ENCODE measurements at places on chromosomes 5 and 9.

- DNase-seq = no peak
Measured at GRCh38 chr9:6876195-6876894, 118.6 kb downstream of the KDM4C start.

- no peak for DNase-seq
Measured at GRCh38 chr5:128649192-128649591, 111.1 kb upstream of the FBN2 start.

DNA sequence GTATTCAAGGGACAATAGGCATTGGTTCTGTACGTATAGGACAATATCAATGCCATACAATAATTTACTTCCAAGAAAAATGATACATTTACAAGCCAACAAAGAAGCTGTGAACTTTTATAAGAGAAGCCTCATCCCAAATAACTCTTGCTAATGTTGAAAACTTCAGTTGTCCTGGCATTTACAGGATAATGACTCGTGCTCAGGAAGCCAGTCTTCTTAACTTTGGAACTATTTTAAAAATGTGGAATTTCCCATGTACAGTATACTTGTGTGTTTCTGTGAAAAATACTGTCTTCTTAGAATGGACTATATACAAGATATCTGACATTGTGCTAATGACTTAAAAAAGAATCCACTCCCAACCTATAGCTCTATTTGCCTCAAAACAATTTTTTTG is 1479.3 kb upstream of the CDH9 start:
- no peak for DNase-seq

DNA sequence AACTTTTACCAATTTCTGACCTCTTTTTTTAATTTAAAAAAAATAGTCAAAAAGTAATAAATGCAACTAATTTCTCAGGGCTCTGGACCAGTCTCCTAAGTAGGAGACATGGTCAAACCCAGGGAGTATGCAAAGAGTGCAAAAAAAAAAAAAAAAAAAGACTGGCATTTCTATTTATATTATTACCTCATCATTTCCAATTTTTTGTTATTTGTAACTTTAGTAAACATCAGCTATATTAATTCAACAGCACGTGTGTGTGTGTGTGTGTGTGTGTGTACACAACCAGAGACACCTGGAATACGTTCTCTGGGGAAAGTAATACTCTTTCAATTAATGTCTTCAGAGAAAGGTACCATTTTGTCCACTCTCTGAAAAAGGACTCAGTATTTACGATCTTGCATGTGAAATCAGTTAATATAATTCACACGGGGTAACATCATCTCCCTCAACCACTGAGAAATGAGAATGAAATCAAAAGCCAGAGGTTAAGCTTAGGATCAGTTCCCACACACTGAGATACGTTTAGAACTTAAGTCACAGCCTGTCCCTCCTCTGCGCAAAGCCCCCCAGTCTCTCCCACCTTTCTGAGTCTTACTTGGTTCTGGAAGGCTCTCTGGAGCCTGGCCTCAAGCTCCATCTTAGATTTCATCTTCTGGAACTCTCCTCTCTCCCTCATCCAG is 21.9 kb downstream of the ZNF608 start:
- DNase-seq = no peak

DNA sequence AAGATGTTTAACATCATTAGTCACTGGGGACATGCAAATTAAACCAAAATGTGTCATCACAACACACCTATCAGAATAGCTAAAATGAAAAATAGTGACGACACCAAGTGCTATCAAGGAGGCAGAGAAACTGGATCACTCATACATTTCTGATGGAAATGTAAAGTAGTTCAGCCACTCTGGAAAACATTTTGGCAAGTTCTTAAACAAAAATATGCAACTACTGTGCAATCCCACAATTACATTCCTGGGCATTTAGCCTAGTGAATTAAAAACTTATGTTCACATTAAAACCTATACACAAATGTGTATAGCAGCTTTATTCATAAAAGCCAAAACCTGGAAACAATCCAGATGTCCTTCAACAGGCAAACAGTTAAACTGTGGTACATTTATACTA is 53.1 kb downstream of the SVEP1 start:
- no peak for DNase-seq

DNA sequence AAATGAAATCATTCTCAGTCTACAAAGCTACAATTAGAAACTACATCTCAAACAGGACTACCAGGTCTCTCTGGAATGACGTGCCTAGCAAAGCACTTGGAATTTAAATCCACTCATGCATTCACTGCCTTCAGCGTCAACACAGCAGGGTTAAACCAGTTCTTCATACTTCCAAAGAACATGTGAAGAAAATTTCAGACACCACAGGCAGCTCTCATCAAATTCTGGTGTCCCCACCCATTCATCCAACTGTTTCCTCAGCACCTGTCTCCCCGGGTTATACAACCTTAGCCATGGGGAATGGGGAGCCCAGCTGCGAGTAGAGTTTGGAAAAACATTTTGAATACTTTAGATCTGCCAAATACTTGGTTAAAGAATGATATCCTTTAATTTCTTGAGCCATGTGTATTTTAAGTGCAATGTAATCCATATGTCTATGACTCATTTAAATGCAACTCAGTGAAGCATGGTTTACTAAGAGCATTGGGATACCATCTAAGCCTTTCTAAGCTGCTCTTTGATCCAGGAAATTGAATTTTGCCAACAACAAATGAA is 17.5 kb downstream of the ADAM19 start:
- no peak for DNase-seq

- no peak for DNase-seq
Measured at GRCh38 chr5:174401793-174402192, 322.6 kb upstream of the MSX2 start.

DNA sequence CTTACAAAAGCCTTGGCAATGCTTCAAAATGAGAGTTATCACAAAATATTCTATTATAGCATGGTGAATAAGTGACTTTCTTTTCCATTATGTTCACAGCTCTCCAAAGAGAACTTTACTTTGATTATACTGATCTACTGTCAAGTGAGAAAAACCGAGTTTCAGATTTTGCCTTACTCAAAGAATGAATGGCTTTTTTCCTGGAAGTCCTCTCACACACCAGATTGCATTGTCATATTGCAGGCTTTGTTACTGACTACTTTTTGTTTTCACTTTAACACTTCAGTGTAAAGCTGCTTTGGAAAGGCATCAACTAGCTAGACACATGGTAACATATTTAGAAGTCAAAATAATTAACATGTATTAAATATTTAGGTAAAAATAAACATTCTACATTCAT is 765.2 kb upstream of the NUDT12 start:
- no peak for DNase-seq

- DNase-seq = no peak
Measured at GRCh38 chr5:169288066-169288930, 12.6 kb downstream of the SLIT3 start.
